ENCODE measurements at places on chromosomes 4 and X.

- DNase-seq: no peak
Observed at GRCh38 chr4:88735564-88735963, 37.9 kb upstream of the NAP1L5 start.

- no peak for DNase-seq
Observed at GRCh38 chrX:133992882-133993281, 7.5 kb upstream of the GPC3 start.

DNA sequence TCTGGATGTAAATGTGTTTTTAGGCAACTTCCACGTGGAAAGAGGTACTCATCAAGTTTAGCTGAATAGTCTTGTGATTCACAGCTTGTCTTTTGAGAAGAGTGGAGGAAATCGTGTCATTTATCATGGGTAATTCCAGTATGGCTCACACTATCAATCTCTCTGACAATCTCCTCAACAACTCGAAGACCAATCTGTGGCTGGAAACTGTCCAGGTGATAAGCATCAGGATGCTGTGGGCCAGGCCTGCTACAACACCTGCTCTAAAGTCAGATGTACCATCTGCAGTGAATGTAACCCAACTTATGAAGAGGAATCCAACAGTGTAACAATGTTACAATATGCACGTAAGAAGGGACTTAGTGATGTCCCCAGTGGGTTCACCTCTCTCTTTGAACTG is 132.1 kb upstream of the GK2 start:
- DNase-seq: no peak

- no peak for DNase-seq
Observed at GRCh38 chr4:14918336-14918735, 83.9 kb upstream of the CPEB2 start.

- no peak for DNase-seq
Observed at GRCh38 chrX:14630733-14631132, 101.4 kb downstream of the GLRA2 start.

- DNase-seq: no peak
Observed at GRCh38 chr4:166662266-166662843, 571.9 kb downstream of the SPOCK3 start.

GRCh38 chr4:59535541-59535940 is 1664.6 kb upstream of the ADGRL3 start:
- no peak for DNase-seq

DNA sequence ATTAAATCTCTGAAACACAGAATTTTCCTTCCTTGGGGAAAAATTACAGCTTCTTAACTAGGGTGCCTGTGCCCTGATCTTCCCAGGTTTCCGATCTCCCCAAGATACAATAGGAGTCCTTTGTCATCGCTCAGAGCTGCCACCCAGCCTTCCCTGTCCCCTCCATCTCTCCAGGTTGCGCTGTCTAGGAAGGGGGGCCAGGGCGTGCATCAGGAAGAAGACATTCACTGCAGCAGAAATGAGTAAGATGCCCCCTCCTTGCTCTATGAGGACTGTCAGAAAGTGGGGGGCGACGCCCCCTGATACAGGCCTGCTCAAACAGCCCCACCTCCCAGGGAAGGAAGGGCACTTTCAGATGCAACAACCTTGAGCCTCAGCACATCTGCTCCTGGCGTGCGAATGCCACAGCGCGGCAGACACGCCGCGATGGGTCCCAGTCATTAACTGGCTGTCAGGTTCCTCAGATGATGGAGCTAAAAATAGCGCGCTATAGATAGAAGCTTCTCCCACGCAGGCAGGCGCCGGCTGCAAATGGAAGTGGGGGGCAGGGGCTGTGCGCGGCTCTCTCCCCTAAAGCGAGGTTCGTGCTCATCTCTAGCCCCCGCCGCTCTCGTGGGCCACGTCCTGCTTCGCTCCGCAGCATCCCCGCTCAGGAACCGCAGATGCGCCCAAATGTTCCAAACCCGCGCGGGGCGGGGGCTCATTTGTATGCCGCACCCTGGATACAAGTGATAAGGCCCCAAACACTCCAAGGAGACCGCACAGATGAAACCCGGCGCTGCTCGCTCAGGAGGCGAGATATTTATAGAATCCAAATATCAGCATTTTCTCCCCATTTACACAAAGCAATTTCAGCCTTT is 57.6 kb upstream of the LGI2 start:
- no peak for DNase-seq

DNA sequence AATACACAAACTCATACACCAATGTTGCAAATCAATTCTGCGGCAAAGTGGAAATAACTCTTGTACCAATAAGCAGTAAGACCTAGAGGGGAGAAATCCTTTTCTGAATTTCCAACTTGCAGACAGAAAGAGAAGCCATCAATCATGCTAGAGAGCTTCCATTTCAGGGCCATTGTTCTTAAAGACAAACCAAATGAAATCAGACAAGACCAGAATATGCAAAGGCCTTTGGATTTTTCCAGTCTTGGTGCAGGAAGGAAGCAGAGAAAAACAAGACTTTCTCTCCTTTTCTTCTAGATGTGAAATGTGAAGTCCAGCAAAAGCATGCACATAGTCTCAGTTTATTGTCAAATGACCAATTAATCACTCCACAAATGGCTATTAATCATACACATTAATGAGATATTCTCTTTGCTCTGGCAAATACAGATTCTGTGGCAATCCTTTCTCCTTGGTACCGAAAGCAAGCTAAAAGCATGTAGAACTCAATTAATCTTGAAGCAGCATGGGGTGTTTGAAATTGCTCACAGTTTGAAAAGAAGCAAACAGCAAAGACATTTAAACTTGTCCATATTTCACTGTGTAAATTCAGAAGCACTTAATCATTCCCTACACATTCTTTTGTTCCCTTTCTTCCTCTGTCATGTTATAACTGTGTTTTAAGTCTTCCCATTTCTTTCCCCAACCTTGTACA is 466.1 kb downstream of the GPAT3 start:
- DNase-seq: no peak

GRCh38 chr4:174408841-174409552 is 113.3 kb downstream of the HPGD start:
- DNase-seq: no peak

GRCh38 chr4:47913861-47914219 is 543 bp downstream of the NFXL1 start:
- DNase-seq: no peak

GRCh38 chrX:149040873-149041535 is 464.1 kb downstream of the IDS start:
- DNase-seq: peak; percentile 4

GRCh38 chr4:160299608-160300007 is 1196.7 kb downstream of the RAPGEF2 start:
- DNase-seq: no peak

DNA sequence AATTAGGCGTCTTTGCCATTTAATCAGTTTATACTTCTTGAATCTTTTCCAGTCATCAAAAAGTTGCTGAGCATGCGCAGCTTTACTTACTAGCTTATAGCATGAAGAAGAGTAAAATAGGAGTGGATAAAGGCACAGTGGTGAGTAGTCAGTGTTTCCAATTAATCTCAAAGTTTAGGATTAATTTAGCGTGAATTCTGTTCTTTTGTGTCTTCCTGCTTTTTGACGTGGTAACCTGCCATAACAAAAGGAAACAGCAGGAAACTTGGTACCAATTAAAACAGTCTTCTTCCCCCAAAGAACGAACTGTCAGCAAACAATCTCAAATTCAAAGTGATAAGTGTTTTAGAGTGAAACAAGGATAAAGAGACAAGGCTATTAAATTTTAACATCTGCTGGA is 61.9 kb downstream of the TET2 start:
- DNase-seq: no peak

GRCh38 chrX:41923211-41923977 is at the start of gene CASK:
TSS of gene CASK (minus strand) at chrX:41923554. CDS start at chrX:41922988, 566 bp downstream.
- DNase-seq: peak; percentile 81

DNA sequence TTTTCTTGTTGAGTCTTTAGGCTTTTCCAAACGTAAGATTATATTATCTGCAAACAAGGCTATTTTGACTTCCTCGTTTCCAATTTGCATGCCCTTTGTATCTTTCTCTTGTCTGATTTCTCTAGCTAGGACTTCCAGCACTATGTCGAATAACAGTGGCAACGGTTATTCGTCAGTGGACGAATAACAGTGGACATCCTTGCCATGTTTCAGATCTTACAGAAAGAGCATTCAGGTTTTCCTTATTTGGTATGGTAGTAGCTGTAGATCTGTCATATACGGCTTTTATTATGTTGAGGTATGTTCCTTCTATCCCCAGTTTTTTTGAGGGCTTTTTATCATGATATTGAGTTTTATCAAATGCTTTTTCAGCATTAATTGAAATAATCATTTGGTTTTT is 634.6 kb upstream of the ADGRL3 start:
- no peak for DNase-seq

GRCh38 chr4:22637306-22637705 is 55.4 kb upstream of the GBA3 start:
- DNase-seq: no peak

DNA sequence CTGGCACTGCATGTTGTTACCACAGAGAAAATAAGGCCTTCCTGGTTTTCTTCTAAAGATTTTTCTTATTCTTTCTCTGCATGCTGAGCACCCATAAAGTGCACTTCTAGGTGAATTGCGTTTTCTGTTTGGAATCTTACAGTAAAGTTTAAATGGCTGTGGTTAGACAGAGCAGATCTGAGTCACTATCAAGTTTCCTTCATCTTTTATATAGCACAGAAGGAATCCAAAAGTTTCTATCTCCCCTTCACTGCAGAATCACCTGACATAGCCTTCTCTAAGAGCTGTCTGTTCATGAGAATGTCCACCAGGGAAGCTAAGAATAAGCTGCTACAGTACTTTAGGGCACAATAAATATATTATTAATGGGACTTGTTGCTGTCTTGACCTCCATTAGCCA is 455.5 kb upstream of the FAM241A start:
- DNase-seq: no peak

- DNase-seq: no peak
Observed at GRCh38 chr4:125789023-125789422, 474.3 kb downstream of the FAT4 start.

DNA sequence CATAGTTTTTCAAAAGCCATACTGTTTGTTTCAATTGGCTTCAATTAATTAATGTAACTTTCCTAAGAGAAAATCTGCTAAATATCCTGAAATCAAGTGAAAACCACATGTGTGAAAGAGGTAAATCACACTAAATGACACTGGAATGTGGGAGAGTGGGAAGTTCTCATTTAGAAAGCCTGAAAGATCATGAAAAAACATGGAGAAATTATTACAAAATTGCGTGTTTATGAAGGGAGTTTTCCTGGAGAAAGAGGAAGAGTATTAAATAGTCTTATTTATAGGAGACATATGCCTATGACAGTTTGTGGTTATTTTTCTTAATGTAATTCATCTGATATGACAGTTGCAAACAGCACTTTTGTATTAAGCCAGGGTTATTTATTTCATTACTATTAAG is 183.7 kb downstream of the DKK2 start:
- DNase-seq: no peak

DNA sequence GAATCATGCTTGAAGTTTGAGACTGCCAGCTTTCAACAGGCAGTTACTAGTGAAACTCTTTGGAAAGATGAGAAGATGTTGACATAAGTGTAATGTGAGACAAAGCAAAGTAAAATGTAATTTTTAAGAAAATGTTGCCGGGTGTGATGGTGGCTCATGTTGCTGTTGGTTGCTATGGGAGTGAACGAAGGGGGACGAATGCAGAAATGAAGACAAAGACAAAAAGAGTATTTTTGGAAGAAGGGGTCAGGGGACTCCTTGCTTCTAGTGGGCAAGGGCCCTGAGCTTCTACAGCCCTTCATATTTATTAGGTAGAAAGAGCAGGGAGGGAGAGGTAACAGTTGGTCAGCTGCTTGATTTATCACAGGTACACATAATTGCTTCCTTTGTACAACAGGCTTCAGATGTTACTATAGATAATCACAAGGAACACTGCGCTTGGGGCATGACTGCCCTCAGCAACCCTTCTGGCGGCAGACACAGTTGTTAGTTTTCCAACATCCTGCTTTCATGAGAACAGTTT is 11.9 kb upstream of the UGDH start:
- DNase-seq: no peak

- DNase-seq: peak; percentile 72
Observed at GRCh38 chrX:12955882-12956703, 18.8 kb upstream of the TMSB4X start.

GRCh38 chr4:129900430-129900953 is 804.5 kb downstream of the C4orf33 start:
- no peak for DNase-seq

DNA sequence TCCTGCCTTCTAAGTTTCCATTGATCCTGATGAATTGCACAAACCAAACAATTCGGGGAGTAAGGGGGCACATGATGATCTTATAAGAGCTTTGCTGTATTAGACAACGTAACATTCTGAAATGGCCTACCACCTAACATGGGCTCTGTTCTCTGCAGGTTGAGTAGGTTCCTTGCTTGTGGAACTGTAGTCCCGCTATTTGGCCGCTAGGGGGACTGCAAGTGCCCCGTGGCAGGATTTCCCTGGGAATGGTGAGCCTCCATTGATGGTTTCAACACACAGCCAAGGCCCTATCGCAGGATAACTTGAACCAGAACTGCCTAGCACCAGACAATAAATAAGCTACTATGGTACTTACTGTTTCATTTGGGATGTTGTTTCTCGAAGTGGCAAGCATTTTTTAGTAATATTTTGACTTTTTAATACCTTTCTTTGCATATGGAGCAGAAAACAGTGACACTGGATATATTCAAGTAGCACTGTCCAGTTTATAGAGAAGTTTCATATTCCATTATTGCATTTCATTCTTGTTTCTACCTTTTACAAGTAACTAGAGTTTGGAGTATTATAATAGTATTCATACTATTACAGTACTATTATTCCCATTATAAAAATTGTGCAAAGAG is 11.9 kb downstream of the AR start:
- no peak for DNase-seq

- DNase-seq: no peak
Observed at GRCh38 chr4:22500128-22500611, 15.7 kb downstream of the ADGRA3 start.

- DNase-seq: no peak
Observed at GRCh38 chrX:30253257-30253656, 6.3 kb downstream of the MAGEB1 start.

DNA sequence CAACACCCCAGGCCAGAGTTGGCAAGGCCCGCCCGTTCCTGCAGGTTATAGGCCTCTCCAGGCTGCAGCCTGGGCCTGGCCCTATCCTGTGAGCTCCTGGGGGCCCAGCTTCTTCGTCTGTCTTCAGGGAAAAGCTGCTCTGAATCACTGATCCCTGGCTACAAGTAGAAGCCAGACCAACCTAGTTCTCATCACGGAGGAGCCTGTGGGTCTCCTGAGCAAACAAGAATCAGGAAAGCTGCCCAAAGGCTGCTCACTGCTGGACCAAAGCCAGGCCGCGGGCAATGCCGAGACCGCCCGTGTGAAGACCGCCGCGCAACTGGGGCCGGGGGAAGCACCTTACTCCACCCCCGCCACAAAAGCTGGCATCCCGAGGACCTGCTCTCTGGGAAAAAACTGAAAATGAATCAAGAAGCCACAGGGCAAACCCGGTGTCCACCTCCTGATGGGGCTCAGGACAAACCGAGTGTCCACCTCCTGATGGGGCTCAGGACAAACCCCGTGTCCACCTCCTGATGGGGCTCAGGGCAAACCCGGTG is 12.8 kb downstream of the CTBP1 start:
- DNase-seq: no peak

Data from RCC 7860 (cell line).